Astrocyte of the spinal cord (primary cell): ENCODE measurements at places on chromosomes 5 and 9.

DNA sequence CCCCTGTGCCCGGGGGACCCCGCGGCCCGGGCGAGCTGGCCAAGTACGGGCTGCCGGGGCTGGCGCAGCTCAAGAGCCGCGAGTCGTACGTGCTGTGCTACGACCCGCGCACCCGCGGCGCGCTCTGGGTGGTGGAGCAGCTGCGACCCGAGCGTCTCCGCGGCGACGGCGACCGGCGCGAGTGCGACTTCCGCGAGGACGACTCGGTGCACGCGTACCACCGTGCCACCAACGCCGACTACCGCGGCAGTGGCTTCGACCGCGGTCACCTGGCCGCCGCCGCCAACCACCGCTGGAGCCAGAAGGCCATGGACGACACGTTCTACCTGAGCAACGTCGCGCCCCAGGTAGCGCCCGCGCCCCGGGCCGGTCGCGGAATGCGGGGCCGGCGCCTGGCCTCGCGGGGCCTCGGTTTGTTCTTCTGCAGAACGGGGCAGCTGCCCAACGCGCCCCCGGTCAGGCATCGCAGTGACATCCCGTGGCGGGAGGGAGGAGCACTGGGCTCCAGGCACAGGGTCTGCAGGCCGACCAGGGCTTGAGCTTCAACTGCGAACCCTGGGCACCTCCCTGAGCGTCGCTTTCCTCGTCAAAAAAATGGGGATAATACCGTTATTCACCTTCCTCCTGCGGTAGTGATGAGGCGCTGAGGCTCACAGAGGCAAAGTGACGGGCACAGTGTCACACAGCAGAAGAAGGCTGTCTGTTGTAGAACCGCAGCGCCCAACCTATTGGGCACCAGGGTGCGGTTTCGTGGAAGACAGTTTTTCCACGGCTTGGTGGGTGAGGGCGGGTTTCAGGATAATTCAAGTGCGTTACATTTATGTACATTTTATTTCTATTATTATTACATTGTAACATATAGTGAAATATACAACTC lies 777 bp downstream of the ENDOG start:
- DNase-seq = no peak

DNA sequence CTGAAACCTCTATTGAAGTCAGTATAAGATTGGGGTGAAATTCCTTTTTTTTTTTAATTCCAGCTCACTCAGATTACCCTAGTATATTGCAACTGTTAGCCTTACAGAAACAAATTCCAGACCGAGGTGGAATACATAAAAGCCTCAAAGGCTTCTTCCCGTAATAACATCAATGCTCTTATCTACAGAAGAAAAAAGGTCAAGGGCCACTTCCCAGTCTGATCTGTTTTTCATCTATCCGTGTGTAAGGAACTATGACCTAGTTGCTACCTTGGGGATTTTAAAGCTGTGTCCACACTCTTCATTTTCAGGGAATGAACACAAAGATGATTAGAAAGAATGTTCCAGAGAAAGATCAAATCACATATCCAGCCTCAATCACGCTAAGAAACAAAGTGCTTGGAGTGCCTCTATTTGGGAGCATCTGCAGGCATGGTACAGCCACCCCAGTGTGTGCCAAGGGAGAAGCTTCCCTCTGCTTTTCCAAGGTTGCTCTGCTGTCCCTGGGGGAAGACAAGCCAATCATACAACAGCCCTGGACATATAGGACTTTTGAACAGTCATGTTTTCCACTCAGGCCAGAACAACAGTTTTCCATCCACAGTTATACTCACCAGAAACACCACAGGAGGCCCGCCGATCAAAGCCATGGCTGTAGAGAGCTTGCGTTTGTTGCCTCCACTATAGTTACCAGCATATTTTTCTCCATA lies 23.5 kb downstream of the NIPSNAP3B start:
- no peak for DNase-seq

DNA sequence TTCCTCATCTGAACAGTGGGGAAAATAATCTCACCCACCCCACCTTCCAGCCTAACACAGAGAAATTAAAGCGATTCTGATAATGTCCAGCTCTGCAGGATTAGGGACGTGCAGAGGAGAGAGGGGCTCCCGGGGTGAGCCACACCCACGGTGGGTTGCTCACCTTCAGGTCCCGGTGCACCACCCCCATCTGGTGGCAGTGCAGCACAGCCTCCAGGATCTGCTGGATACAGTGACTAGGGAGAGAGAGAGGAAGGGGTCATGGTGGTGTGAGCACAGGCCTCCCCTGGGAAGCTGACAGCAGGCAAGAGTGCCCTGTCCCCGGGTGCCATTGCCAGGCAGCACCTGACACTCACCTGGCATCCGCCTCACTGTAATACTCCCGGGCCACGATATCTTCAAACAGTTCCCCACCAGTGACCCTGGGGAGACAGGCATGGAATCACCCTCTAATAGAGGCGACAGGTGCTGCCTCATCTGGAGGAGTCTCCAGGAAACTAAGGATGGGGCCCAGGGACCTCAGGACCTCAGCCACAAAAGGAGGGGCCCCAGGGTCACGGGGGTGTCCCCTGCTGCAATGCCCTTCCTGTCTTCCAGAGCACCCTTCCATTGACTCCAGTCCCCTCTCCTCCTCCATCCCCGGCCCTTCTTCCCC lies 33.0 kb downstream of the CAMK2A start:
- no peak for DNase-seq

GRCh38 chr5:65797481-65797880 lies 75.5 kb downstream of the NLN start:
- DNase-seq = no peak

DNA sequence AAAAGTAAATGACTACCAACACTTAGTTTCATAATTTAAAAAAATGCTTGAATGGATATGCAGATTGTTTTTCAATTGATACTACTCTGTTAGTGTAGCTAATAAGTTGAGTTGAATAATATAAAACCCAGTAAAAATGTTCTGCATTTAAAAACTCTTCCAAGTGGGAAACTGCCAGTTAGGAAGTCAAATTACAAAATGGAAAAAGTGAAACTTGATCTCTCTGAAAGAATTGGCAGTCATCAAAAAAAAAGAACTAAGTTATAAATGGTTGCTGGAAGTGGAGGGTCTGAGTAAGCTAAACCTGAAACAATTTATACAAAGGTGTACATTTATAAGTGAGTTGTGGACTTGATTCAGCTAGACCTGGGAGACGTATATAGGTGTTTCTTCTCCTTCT lies 52.4 kb downstream of the VCAN start:
- peak; percentile 23 for DNase-seq

DNA sequence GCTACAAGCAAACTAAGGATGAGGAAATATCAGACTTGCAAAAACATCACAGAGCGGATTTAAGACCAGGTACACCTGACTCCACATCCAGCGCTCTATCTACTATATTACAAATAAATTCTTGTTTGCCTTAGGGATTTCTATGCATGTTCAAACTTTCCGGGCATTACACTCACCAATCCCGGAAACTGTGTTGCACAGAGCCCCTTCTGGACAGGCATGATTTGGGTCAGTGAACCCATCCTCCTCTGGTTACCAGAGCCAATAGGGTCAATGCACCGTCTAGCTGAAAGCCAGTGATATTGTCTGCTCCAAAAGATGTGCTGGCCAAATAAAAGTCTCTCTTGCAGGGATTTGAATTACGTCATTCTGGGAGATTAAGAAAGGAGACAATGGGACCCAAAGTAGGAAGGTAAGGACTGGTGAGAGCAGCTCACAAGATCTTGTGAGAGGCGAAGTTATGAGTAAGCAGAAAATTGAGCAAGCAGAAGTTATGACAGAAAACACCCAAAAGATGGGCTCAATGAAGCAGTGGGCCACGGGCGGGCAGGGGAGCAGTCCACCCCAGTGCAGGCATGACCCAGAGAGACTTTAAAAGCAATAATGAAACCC lies 155.8 kb upstream of the RAI14 start:
- DNase-seq = no peak

DNA sequence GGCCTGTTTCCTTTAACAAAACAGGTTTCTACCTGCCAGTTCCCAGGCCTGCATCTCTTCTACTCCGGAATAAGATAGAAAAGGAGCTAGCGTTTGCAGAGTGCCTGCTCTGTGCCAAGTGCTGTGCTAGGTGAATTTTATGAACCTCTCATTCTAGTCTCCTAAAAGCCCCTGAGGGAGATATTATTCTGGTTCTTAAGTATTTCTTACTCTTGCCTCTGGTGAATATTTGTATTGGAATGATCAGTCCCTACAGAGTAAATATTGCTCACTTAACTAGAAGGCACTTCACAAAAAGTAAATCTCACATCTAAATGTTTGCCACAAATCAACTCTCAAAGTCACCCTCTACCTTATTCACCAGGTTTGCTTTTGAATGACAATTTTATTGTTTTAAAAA lies 227.1 kb downstream of the AUH start:
- no peak for DNase-seq

DNA sequence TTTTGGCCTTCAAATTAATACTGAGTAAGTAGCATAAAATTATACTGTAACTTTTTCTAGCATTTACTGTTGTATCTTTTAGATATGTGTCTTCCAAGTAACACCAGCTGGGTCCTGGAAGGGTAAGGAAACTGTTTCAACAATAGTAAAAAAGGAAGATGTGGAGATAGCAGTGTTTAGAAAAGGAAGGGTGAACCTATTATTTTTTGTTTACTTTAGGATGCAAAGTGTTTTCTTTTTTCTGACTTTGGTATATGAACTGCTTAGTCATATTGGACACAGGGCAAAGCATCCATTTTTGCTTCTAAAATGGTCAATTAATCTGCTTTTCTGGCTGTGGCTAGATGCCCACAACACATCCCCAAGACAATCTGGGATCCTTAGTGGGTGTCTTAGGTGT lies 5.3 kb downstream of the PKD2L2 start:
- DNase-seq = no peak

DNA sequence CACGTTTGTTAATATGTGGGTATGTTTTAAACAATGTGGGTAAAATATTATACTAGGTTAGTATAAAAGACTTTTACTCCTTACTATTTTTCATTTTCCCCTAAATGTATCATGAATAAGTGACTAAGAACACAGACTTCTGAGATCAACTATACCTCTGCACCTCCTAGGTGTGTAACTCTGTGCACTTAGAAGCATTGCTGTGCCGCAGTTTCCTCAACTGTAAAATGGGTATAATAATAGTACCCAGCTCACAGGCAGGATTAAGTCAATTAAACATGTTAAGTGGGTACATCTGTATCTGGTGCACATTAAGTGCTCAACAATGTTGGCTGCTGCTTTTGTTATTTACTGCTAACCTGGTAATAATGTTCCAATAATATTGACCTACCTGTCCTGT lies 21.6 kb upstream of the F2R start:
- no peak for DNase-seq

- peak; percentile 96 for DNase-seq
Observed at GRCh38 chr5:181191526-181192336, 13.3 kb downstream of the TRIM7 start.

DNA sequence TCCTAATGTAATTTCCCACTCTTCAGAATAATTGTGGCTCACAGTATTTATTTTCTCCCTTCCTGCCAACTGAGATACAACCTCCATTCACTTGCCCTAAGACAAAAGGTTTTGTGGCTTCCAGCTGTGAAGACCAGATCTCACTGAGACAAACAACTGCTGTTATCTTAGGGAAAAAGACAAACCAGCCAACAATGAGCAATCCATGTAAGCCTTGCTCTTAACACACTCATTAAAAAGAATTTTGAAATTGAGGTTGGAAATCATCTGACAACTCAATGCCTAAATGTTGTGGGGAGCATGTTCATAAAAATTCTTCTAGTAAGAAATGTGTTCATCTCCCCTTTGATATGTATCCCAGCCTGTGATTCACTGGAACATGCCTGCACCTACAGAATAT lies 132.9 kb downstream of the ADAMTSL1 start:
- peak; percentile 75 for DNase-seq

DNA sequence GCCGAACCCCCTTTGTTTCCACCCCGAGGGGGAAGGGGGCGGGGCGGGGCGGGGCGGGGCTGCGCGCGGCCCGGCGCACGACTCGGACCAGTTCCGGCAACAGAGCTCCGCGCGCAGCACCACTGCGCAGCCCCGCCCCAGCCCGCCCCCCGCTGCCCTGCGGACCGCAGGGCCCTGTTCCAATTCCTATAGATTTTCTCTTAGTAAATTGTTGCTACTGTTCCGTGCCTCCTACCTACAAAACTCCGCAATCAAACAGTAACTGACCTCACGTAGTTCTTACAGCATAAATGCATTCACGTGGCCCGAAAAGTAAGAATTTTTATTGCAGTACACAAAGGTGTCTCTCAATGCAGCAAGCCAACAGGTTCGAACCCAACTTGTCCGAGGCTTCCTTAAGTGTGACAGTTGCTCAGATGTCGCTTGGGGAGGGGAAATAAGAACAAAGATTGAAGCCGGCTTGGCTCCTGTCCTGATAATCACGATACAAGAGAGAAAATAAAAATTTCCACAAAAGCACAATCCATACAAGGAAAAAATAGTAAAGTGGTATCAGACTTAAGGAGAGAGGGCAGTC lies 1.2 kb upstream of the RNF38 start:
- peak; percentile 85 for DNase-seq

- no peak for DNase-seq
Observed at GRCh38 chr9:116059466-116059865, 94.1 kb upstream of the PAPPA start.

DNA sequence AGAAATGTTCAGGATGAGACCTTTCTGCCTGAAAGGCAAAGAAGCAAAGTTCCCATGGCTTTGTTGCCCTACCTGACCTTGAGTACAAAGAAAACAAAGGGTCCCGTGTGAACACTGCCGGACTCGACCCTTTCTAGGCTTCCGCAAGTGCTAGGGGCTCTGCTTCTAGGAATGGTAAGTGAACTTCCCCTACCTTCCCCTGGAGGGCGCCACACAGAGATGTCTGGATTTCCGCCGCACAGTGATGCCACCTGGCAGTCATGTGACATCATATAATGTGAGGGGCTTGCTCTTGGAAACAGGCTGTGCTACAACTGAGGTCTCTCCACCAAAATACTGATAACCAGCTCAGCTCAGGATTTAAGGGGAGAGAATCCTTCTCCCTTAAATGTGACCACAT lies 56.6 kb downstream of the HSD17B3 start:
- DNase-seq = no peak

GRCh38 chr9:124389146-124389939 lies 25.9 kb downstream of the PSMB7 start:
- DNase-seq = no peak

DNA sequence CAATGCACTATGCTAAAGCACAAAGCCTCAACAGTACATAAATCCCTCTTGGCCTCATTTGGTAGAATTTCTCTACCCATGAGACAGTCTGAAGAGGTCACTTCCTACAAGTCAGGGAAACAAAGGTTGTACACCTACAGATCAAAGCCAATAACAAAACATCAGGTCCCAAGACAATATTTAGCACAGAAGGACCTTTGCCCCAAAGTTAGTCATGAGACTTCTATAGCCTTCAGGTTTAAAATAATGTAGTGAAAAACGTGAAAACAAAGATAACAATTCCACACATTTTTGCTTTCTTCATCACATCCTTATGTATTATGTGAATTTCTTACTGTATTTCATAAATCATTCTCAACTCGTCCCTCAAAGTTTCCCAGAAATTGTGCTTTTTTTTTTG lies 15.8 kb downstream of the AFF4 start:
- peak; percentile 46 for DNase-seq

DNA sequence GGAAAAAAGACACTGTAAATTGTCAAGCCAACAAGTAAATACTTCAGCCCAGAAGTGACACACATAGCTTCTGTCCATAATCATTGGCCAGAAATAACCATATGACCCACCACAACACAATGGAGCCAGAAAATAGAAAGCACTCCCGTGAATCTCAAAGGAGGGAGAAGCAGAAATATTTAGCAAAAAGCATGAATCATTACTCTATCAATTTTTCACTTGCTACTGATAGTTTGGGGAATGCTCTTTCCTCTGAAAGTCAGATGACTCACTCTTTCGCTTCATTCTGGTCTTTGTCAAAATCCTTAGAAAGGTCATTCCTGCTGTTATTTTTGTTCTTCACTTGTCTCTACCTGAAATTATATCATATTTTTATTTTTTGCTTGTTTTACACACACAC lies 312.6 kb downstream of the TMEM232 start:
- DNase-seq = peak; percentile 14
